Inflammatory macrophage treated with lipopolysaccharide for 1 hour (primary cell): ENCODE measurements at places on chromosomes 16 and 17.
A peak's percentile ranks its signal among the peaks of the same experiment; 100 is the strongest.

DNA sequence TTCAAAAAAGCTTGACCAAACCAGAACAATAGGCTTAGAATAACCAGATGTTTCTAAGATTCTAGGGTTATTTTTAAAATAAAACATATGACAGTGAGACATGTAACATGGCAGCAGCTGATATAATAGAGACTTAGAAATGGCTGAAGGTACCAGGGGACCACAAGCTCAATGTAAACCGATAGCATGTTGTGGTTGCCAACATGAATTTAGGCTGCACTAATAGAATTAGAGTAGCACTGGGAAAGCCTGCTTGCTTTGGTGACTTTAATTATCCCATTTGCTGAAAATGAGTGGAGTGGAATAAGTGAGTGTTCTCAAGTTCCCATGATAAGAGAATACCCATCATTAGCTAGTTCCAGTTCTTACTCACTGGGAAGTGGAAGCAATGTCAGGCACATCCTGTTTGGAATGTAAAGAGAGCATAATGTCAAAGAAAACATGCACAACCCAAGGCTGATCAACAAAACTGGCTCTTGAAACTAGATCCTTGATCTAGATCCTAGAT is 621.2 kb upstream of the CDH5 start:
- DNase-seq, result no peak

DNA sequence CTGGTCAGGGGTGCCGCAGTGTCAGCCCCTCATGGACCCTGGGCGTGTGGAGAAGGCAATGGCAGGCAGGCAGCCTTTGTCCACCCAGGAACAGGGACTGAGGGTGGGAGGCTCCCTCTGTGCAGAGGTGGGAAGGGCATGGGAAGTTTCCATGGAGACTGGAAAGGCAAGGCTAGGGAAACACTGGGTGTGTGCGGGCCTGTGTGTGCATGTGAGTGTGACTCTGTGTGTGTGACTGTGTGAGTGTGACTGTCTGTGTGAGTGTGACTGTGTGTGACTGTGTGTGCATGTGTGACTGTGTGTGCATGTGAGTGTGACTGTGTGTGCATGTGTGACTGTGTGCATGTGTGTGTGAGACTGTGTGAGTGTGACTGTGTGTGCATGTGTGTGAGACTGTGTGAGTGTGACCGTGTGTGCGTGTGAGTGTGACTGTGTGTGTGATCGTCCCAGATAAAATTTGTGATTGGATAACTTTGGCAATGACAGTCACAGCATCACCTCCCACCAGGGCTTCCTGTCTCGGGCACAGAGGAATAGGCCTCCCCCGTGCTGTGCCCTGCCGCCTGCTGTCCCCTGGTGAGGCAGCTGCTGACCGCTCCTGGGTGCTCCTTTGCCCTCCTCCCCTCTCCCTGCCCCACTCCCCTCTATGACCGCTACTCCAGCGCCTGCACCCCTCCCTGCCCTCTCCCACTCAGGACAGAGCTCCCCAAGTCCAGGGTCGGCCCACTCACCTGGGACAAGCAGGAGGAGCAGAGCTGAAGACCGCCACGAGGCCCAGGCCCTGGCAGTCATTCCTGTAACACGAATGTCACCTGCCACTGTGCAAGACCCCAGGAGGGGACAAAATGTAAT is 698 bp downstream of the CD300C start:
- no peak for DNase-seq

DNA sequence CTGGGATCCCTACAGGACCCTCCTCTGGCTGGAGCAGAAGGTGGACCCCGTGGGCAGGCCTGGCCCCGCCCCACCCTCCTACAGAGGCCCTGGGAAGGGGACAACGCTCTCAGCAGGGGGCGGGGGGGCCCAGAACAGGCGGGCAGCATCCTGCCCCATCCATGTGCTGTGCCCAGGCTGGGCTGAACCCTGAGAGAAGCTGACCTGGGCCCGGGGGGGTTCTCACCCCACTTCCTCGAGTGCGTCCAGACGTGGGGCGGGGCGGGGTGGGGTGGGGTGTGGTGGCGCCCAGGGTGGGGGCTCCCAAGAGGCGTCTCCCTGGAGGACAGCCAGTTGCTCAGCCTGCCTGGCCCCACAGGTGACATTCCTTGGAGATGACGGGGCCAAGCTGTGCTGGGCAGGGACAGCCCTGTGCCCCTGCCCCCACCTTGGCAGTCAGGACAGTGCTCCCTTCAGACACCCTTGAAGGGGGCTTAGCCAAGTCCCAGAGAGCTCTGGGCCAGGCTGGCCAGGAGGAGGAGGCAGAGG is 390 bp upstream of the UNC13D start:
- DNase-seq, result no peak

DNA sequence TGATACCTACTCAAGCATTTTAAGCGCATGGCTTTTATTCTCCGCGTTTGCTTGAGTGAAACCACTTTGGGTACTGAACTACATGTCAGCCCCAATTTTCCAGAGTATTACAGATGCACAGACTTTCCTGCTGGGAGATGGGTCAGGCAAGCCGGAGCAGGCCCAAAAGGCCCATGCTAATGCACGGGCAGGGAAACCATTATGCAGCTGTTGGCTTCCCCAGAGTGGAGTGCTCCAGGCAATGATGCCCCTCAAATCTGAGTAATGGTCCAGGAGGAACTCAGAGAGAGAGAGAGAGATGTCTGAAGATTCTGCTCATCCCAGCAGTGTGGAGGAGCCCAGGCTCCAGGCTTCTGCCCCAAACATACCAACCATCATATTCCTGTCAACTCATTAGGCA is 80.2 kb downstream of the CDH11 start:
- no peak for DNase-seq

- no peak for DNase-seq
These were observed 12.4 kb downstream of the CCDC43 start for GRCh38 chr17:44677136-44677535.

- DNase-seq, result peak; percentile 62
These were observed 5.9 kb upstream of the SLC13A2 start for GRCh38 chr17:28467456-28468025.

DNA sequence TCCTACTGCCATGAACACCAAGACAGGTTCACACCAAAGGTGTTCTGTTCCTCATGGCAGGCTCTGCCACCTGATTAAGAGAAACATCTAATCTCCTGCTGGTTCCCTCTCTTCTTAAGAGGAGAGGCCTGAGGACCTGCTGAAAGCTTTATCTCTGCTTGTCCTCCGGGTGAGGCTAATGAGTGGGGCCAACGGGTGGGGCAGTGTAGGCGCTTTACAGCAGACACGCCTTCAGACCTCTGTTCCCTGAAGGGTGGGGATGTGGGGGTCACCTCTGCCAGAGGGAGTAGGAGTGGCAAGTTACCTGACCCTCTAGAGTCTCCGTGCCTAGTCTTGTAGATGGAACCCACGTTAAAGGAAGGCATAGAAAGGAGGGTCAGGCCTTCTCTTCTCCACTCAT is 4.2 kb upstream of the MRM1 start:
- no peak for DNase-seq

GRCh38 chr17:38419508-38419981 is 8.7 kb upstream of the ARHGAP23 start:
- no peak for DNase-seq

DNA sequence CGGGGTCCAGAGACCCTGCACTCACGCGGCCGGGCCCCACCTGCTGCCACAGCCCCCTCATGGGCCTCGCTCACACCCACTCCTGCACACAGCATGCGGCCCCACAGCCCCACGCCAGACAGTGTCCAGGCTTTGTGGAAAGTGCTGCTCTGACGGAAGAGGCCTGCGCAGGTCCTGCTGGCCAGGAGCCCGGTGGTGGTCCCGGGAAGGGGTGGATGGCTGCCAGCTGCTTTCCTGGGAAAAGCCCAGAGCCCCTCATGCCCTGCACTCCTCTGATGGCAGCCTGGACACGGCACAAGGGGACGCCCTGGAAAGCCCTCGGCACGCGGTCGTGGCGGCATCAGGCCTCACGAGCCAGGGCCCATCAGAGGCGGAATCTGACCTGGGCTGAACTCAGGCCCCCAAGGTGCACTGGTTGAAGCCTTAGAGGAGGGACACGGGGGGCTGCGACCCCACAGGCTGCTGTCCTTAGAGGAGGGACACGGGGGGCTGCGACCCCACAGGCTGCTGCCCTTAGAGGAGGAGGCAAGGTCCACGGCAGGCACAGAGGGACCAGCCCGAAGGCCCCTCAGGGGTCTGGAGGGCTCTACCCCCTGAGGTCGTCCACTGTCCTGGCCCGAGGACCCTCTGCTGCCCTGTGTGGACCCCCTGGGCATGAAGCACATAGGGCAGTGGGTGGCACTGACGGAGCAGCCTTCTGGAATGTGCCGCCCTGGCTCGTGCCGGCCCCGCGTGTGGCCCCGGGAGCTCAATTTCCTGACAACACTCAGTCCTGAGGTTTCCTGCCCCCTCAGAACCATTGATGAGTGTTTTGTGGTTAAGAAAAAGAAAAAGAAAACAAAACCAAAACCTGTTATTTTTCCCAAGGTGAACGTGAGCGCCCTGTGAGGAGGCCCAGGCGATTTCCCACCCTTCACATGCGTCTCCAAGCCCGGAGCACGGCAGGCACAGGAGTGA is 22.1 kb downstream of the SOX8 start:
- no peak for DNase-seq

- peak; percentile 23 for DNase-seq
These were observed 3.5 kb downstream of the LIMD2 start for GRCh38 chr17:63696381-63696961.

GRCh38 chr17:50148226-50149090 is 2.0 kb downstream of the PPP1R9B start:
- peak; percentile 83 for DNase-seq

DNA sequence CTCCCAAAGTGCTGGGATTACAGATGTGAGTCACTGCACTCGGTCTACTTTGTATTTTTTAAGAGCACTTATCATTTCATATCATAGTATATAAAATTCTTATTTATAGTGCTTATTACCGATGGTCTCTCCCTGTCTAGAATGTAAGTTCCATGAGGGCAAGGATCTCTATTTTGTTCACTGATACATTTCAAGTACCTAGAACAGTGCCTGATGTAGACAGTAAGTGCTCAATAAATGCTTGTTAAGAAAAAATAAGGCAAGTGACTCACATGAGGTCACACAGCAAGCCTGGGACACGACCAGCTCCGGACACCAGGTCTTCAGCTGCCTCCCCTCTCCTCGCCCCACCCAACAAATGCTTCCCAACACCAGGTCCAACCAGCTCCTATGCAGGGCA is 23.9 kb downstream of the TRPV3 start:
- no peak for DNase-seq

DNA sequence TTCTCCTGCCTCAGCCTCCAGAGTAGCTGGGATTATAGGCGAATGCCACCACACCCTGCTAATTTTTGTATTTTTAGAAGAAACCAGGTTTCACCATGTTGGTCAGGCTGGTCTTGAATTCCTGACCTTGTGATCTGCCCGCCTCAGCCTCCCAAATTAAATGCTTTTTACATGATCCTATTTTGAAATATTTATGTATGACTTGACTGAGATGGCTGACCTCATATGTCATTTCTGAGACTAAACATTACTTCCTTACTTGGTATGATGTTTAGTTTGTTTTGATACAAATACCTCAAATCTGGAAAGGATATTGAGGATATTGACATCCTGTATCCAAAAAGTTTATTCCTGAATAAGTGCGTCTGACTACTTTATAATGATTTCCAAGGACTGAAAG is 11.9 kb downstream of the CALCOCO2 start:
- DNase-seq, result no peak

DNA sequence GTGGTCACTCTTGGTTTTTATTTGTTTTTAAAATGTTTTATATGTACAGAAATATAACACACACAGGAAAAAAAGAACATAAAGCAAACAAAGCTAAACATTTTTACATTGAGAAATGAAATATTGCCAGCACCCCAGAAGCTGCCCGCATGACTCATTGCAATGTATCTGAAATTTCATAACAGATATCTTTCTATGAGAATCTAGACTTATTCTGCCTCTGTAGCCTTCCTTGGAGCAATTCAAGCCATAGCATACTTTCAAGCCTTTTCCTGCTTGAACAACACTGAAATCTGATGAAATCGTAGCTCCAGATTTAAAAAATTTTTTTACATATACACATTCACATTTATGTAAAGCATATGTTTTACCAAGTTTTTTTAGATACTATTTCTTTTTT is 86.9 kb downstream of the RBBP6 start:
- DNase-seq, result no peak

DNA sequence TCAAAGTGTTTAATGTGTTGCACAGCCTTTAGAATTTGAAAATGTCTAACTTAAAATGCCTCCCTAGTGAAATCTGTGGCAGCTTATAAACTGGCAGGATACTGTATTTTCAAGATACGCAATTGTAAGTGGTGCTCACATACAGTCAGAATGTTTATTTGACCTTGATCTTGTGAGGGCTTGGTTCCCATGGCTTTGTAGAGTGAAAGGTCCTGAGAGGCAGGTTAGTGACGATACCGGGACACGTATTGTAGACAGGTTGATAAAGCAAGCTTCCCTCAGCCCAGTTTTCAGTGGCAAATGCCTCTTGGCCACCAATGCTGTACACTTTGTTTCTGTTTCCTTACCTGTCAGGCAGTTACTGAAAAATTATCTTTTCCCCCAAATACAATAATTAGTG is 426.6 kb downstream of the MAF start:
- no peak for DNase-seq

DNA sequence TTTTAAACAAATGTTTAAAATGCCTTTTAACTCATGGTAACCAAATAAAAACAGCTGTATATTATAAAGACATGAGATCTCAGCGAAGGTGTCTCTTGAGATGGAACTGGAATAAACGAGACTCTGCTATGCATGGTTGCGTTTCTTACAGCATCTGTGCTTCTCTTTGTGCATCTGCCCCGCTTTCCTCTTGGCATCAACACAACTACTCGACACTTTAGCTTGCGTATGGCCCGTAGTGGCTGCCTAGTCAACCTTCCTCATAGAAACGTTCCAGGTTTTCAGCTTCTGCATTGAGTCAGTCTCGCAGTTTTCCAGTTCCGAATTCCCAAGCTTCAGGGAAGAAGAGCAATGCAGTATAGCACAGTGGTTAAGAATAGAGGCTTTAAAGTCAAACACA is 214.9 kb downstream of the CEP112 start:
- DNase-seq, result no peak

DNA sequence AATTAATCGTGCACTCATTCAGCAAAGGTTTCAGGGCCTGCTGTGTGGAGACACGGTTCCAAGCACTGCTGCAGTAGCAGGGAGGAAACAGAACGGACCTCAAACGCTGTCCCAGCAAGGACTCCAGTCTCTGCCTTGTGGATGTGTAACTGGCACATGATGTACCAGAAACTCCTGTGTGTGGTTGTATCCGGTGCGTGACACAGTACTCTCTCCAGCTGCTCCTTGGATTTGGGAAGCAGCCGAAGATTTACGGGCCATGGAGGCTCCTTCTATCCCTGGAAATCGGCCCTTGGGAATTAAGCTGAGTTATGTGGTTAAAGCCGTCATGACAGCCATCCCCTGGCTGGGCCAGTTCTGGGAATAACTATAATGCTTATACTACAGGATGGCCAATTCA is 8.5 kb upstream of the ANKRD11 start:
- no peak for DNase-seq
